ENCODE measurements at places on chromosomes 13 and 19. TPM values are rescaled to one million over a fixed set of nuclear protein-coding genes. Genes with fewer than 3 reads are reported as not detected.

DNA sequence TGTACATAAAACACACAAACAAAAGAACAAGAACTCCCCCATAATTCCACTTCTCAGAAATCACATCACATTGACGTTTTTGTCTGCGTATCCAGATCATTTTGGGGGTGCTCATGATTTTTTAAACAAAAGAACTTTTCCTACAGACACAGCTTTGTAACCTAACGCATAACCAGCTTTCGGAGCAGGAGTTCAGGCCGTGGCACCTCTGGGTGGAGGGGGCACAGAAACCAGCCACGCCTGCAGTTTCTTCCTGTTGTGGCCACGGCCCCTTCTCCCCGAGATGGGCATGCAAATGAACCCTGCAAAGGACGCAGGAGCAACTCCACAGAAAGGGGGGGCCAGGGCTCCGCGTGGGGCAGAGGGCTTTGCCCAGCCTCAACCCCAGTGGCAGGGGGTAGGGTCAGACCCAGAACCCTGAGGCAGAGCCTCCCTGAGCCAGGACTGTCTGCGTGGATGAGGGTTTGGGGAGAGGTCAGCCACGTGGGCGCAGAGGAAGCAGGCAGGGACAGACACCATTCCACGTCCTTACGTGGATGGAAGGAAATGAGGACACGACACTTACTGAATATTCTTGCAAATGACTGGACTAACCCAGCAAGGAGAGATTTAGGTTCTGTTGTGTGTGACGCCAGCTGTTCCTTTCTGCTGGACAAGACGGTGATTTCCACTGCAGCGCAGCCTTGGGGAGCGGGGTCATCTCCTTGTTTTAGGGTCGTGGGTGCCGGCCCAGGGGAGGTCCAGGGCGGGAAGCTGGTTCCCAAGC, 64.4 kb downstream of the RASA3 start:
- peak; percentile 72 for DNase-seq

DNA sequence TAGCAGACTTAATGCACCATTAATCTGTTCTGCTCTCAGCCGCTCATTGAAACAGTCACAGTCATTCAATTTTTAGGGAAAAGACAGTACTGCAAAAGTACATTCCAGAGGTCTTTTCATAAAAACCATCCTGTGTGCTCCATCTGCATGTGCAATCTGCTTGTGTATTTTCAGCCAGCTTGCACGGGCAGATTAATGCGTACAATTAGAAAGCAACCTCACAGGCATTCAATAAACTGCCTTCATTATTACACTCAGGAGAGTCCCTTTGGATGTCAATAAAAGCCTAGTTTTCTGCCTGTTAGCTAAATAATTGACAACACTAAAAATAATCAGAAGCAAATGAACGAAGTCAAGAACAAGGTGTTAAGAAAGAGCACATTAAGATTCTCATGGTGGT, 41.9 kb downstream of the EPSTI1 start:
- no peak for DNase-seq

The CBY2 gene
- not detected for total RNA-seq

DNA sequence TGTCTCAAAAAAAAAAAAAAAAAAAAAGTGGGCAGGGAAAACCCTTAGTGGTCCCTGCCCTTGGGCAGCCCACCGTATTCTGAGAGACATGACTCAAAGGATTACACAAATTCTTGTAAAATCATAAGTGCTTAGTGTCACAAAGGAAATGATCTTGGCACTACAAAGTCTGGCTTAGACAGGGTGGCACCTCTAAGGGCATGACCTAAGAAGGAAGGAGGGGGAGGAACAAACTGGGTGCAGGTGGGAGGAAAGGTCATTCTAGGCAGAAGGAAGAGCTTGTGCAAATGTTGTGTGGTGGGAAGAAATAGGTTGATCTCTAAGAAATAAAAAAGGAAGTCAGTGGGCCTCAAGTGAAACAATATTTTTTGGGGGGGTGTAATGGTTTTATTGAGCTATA, 10.4 kb downstream of the PNPLA6 start:
- no peak for DNase-seq

DNA sequence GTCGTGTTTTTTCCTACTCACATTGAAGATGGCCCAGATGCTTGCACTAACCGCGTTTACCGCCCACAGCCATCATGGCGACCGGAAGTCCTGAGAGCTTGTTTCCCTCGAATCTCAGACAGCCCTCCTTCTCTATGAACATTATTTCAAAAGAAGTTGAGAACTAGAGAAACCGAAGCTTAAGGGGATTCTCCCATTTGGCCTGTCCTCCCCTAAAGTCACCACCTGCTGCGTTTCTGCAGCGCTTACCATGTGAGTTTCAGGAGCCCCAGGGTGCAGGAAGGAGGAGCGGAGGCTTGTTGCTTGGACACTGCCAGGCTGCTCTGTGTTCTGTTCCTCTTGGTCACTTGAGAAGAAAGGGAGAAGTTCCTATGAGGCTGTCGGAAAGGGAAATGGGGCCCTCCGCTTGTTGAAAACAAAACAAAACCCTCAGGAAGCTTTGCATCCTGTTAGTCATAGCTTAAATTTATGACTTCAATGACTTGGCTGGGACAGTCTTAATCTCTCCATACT, 6.2 kb downstream of the CARD8 start:
- DNase-seq, result peak; percentile 65

DNA sequence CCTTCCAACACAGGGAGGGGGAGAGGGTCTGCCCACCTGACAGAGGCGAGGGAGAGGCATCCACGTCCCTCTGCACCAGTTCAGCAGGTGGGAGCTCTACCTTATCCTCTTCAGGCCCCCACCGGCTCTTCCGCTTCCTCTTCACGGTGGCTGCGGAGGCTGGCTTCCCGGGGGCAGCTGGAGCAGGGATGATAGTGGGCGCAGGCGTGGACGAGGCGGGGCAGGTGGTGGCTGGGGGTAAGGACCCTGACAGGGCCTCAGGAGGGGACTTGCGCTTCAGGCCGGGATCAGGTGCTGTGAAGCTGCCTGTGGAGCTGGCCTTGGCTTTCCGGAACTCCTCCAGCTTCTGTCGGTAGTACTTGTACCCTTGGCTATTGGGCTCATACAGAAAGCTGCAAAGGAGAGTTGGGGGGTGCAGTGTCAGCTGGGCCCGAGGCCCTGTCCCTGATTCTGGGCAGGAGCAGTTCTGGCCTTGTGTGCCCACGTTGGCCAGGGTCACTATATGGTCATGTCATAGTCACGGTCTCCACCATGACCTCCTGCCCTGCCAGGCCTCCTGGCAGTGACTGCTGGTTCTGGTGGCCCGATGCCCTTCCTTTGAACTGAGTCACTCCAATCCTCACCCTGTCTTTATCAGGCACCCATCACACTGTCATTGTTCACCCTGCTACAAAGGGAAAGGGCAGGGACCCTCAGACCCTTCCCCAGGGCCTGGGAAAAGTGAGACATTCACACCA, 23.2 kb downstream of the SUGP1 start:
- DNase-seq, result no peak

The FBN3 gene
- total RNA-seq, result 0.03 TPM

DNA sequence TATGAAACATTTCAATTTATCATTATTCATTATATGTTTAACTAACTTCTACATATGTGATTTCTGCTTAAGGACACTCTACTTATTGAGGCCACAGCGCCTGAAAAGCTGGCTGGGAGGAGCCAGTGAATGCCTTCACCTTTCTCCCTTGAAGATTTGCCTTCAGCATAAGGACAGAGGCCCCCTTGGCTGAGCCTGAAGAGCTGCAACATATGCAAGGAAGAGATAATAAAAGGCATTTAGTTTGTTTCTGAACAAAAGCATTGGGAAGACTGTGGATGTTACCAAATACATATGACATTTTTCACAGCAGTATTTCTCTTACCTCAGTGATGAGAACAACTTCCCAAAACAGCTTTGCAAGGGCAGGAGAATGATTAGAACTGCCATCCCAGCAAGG, 92.1 kb downstream of the ABCC4 start:
- DNase-seq, result no peak

- no peak for DNase-seq
These were observed at the start of gene KEAP1 for GRCh38 chr19:10503002-10503789. Gene KEAP1 (minus strand): TSS chr19:10503356. CDS start chr19:10500033, 3,323 bp downstream.

- DNase-seq, result no peak
These were observed 122.1 kb downstream of the CYSLTR2 start for GRCh38 chr13:48775804-48776203.

DNA sequence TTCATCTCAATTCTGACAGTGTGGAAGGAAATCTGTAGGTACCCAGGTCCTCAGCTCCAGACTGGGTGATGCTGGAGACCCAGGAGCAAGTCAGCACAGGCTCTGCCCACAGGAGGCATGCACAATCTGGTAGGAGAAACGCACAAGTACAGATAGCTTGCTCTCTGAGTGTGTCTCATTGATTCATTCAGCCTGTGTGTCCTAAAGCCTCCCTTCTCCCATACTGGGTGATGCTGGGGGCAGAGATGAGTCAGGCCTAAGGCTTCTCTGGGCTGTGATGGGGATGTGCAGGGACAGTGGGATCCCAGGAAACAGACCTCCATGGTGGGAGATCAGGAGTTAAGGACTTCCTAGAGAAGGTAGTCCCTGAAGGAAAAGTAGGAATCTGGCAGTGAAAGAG, 6.8 kb downstream of the ZNF526 start:
- DNase-seq, result no peak

Measured in CD8-positive, alpha-beta T cell (primary cell).